ENCODE measurements at places on chromosomes 2 and 18.

GRCh38 chr2:162318328-162319180, at the start of gene IFIH1:
TSS of gene IFIH1 (minus strand) at chr2:162318684. CDS start at chr2:162318307, 377 bp downstream.
- peak; percentile 68 for DNase-seq

DNA sequence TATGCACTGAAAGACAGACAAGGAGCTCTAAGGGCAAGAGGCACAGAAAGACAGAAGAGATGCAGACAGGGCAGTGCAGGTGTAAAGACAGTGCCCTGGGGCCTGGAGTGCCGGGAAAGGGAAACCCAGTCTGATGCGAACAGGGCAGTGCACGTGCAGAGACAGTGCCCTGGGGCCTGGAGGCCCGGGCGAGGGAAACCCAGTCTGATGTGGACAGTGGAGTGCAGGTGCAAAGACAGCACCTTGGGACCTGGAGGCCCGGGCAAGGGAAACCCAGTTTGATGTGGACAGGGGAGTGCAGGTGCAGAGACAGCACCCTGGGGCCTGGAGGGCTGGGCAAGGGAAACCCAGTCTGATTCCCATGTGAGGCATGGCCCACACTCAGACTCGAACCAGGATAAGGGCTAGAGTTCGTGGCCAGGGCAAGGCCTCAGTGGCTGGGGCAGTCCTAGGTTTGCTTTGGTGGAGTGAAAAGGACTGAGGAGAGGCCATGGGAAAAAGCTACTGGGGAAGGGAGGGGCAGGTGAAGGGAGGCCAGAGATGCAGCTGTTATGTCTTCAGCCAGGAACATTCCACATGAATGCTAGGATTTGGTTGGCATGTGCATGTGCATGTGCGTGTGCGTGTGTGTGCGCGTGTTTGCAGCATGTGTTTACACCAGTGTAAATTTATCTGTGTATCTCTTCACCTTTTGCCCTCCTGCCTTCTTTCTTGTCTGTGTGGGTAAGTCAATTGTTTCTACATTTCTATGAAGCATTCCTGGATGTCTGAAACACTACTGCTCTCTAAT, 39.1 kb upstream of the DNMT3A start:
- no peak for DNase-seq

DNA sequence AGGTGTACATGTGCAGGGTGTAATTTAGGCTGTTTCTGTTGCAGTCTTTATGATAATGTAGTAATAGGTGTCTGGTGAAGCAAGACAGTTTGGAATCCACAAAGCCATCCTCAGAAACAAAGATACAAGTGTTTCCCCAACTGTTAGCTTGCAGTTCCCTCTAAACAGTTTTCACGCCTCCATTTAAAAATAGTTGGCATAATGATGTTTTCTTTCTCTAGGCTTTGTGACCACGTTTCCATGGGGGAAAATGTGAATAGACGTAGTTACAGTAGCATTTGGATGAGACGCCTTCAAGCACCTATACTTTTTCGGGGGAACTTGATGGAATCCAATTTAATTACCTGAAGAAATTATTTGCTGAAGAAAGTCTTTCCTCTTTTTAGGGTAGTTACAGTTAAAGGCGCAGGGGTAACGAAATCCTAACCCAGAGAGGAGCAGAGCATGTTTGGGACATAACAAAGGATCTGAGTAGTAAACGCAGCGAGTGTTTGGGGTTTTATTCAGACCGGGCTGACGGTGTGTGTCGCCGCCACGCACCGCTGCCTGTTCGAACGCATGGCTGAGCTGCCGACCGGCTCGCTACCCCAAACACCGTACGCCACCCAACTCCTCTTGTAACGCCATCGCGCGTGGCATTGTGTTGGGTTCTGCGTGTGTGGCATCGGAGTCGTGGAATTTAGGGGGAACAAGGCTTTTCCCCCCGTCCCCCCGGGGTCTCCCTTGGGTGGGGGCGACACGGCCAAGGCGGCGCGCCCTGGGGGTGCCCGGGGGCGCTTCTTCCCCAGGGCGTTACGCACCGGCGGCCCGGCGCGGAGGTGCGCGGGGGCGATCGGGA, 681 bp upstream of the NRP2 start:
- no peak for DNase-seq

DNA sequence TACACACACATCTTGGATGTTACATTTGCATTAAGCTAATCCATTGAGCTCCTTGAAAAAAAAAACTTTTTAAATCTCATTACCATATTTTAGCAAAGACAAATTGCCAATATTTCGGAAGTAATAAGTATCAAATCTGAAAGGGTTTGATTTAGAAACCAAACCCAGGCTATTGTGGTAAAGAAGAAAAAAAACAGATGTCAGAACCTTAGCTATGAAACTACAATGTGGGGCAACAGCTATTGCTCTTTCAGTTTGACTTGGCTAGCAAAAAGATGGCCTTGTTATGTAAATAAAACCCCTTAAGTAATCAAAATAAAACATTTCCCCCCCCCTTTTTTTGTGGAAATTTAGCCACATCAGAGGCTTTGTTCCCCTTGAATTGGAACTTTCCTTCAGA, 41.2 kb upstream of the REG3A start:
- DNase-seq = no peak

- DNase-seq = no peak
Observed at GRCh38 chr18:75226286-75226955, 15.8 kb downstream of the TSHZ1 start.

GRCh38 chr2:105249891-105250290, 8.3 kb downstream of the GPR45 start:
- no peak for DNase-seq

GRCh38 chr2:85503851-85504777, 34.9 kb upstream of the MAT2A start:
- no peak for DNase-seq

DNA sequence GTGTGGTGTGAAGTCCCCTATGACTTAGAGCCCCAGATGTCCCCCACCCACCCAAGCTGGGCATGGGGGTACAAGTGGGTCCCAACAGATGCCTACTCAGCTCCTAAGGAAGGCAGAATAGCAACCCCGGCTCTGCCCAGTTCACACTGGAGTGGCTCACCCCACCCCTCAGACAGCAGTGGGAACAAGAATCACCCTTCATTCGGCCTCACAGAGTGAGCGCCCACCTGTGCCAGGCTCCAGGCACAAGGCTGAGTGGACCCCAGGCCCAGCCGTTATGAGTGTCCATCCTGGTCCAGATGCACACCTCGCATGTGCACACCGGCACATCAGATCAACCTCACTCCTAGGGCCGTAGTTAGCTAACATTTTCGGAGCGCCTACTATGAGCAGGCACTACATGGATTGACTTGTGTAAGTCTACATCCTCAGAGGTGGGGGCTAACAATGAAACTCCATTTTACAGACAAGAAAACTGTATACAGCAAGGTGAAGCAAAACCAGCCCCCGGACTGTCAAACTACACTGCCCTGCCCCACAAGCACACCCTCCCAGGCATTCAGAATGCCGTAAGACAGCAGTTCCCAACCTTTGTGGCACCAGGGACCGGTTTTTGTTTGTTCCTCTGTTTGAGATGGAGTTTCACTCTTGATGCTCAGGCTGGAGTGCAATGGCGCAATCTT, 2.8 kb upstream of the ASTL start:
- DNase-seq = no peak

DNA sequence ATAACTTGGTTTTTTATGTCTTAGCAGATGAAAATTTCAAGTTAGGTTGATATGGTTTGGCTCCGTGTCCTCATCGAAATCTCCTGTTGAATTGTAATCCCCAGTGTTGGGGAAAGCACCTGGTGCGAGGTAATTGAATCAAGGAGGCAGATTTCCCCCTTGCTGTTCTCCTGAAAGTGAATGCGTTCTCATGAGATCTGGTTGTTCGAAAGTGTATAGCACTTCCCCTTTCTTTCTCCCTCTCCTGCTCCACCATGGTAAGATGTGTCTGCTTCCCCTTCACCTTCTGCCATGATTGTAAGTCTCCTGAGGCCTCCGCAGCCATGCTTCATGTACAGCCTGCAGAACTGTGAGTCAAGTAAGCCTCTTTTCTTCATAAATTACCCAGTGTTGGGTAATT, 242.1 kb upstream of the TNP1 start:
- DNase-seq = no peak

GRCh38 chr2:108982259-108982679, 6.8 kb downstream of the EDAR start:
- no peak for DNase-seq

DNA sequence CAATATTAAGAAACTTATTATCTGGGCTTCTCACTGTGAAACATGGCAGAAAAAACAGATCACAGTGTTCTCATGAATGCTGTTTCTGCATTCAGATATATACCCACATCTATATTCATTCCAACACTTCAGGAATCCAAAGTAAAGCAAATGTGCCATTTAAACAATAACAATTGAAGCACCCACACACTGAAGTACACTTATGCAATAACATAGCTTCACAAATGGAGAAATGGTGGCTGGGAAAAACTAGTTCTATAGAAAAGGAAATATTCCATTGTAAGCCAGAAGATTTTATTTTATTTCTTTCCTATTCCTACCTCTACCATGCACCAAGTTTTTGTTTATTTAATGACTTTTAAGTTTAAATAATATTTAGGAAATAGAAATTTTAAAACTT, 111.9 kb downstream of the DPP4 start:
- DNase-seq = no peak

DNA sequence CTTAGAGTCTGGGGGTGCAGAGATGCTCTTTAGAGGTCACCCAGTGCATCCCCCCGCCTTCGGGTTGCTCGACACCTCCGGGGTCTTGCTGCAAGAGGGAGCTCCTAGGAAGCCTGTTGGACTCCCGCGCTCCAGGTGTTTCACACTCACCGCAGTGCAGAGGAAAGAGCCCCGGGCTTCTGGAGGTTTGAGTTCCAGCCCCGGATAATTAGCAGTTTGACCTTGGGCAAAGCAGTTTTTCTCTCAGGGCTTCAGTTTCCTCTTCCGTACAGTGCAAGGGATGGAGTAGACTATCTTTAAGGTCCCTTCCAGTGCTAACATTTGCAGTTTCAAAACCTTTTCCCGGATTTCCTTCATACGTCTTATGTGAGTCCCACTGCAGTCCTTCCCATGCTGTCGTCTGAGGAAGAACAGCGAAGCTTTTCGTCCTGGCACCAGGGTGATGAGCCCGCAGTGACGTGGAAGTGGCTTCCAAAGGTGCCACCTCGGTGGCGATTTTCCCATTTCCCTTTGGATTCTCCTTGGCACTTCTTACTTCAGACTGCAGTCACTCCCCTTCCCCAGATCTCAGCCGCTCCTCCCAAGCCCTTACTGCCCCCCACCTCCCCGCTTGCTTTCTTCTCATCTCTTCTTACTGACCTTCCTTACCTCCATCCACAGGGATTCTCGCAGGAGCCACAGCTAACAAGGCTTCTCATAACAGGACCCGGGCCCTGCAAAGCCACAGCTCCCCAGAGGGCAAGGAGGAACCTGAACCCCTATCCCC, 585 bp downstream of the PNKD start:
- no peak for DNase-seq

DNA sequence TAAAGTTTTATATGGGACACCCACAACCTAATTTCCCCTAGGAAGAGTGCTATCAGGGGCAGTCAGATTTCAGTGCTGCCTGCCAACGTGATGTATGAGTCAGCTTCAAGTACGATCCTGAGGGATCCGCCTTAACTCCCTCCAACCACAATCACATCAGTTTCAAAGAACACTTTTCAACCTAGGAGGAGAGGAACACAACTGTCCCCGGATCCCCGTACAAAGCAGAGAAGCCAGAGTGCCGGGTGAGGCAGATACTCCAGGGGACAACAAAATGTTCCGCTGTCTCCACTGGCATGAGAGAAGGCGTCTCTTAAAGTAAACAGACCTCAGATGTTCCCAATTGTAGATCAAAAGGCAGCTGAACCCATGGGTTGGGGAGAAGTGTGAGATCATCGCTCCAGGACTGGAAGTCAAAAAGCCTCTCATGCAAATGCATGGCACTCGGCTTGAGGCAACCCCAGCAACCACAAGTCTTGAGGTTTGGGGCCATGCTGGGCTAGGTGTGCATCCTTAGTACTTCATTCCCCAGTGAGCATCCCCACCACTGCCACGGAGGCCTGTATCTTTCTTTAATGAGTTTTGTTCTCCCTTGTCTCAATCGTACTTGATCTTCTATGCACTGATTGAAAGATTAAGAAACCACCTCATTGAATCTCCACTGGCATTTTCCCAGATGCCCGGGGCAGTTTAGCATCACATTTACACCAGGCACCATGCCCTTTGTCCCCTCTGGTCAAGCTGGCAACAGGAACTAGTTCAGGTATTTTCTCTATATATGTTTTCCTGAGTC, 91.0 kb upstream of the CCBE1 start:
- DNase-seq = no peak

DNA sequence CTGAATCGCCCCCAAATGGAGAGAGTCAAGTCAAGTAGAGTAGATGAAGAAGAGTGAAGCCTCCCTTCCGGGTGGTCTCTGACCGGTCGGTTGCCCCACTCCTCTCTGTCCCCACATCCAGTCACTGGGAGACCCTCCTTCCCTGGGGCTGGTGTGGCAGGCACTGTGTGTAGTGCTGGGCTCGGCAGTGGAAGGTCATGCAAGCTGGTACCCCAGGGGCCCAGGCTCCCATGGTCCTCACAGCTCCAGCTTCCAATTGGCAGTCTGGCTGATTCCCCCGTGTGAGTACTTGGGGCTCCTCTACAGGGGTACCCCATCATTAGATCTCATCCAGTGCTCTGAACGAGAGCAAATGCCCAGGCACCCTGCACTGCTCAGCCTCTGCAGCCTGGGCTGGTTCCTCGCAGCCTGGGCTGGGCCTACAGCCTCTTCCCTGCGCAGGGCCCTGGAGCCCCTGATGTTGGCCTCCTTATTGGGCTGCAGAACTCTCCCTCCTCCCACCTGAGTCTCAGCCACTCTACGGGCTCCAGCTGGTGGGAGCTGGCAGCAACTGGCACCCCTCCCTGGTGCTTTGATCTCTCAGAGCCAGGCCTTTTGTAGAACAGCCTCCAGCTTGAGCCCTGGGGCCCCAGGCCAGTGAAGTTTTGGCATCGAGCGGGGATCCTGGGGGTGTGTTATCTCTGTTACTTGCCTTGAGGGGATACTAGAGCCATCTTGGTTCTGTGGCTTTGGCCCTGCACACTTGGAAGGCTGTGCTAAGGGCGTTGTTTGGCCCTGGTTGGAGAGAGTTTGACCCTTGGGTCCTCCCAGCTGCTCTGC, 187.8 kb upstream of the HDAC4 start:
- DNase-seq = no peak

DNA sequence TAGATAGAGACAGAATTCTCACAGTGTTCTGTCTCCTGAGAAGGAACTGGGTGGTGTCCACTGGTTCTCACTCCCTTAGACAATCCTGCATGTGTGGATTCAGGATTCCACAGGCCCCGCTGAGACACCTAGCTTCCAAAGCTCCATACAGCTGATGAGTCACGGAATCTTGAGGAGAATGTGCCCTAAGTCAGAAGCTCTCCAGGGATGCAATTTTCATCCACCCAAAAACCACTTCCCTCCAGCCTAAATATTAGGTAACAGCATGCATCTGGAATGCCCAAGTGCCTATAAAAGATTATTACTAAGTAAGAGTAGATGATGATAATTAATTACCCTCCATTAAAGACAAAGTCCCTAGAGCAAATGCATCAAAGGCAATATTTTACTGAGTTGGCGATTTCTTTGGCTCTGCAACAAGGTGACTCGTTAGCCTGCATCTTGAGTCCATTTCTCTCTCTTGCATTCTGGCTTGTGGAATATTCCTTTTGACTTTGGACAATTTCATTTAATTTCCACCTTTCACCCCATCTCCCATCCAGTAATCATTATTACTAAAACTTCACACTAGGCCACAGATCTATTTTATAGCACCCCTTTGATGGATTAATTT, 475.1 kb downstream of the TNS1 start:
- no peak for DNase-seq
